ENCODE measurements at places on chromosomes 5 and 9.

GRCh38 chr5:1103505-1104326 is 8.1 kb downstream of the SLC12A7 start:
- peak; percentile 67 for DNase-seq

DNA sequence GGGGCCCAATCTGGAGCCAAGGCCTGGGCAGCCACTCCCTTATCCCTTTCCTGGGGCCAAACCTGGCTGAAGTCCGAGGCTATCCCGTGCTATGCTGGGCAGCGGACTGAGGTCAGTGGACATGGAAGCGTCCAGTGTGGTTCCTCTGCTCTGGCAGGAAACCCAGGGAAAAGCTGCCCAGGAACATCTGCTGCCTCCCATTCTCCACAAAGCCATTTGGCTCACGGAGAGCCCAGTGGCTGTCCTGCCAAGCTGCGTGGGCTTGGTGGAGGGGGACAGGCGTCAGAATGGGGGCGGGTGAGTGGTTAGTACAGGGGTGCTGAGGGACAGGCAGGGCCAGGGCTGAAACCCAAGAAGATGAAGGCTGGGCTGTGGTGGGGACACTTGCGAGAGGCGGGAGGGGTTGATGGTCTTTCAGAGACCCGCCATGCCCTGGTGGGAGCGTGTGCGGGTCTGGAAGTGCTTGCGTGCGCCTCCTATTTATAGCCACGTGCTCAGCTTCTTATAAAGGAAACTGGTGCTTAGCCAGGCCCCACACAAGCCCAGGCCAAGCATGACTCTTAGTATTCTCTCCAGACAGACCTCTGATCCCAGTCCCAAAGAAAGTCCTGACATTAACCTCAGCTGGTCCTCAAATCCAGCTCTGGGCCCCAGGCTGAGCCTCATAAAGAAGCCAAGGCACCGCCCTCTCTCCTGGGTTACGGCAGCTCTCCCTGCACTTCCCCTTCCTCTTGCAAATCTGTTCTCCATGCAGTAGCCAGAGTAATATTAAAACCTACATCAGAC is 9.4 kb upstream of the SLC6A7 start:
- peak; percentile 85 for DNase-seq

- DNase-seq, result no peak
Measured at GRCh38 chr5:101751105-101751504, 545.0 kb downstream of the SLCO4C1 start.

- no peak for DNase-seq
Measured at GRCh38 chr5:41156739-41157138, 56.6 kb downstream of the C6 start.

- no peak for DNase-seq
Measured at GRCh38 chr5:67878933-67879332, 336.6 kb upstream of the PIK3R1 start.

DNA sequence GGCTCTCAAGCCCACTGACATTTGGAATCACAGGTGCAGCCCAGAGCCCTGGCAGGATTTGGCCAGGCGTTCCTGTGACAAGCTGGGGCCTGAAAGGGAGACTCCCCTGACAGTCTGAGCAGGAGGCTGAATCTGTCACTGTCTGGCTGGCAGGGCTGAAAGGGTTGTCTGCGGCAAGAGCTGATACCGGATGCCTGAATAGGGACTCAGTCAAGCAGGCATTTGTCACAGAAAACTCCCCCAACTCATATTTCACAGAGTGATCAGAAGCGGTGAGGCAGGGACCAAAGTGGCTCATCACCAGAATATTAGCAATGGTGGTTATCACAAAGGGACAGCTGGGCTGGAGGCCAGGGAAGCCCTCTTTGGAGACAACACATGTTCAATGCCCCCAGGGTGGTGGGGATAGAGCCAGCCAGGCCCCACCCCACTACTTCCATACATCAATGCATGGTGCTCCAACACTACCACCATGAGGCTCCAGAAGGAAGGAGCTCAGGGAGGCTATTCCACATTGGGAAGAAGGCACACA is 295.5 kb downstream of the DTWD2 start:
- DNase-seq, result peak; percentile 53

DNA sequence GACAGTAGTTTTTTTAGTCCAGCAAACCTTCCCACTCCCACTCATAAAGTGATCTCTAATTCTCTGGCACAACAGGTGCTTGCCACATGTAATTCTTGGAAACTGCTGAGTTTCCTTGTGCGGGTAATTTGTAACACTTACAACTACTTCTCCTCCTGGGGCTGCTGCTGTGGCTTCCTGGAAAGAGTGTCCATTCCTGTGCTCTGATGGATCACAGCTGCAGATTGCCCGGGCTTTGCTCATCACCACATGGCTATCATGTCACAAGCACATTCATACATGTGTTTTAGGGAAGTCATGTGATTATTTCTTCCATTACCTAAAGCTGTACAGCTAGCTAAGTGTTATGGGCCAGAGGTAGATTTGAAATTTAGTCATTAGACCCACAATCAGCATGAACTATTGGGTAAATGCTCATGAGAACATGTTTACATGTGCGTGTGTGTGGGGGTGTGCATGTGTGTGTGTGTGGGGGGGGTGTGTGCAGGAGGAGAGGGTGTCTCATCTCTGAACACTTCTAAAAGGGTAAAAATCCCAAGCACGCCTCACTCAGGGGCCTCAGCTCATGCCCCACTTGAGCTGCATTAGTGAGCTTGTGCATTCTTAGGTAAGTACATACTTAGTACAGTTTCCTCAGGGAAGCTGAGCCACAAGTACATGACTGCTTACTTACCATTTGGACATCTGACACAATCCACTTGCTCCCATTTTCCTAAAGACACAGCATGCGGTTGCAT is 118.1 kb upstream of the CCDC112 start:
- peak; percentile 67 for DNase-seq

- DNase-seq, result no peak
Measured at GRCh38 chr5:172493906-172494305, 39.6 kb upstream of the SH3PXD2B start.

GRCh38 chr9:73151653-73152542 is at the start of gene ANXA1:
Gene ANXA1, plus strand, starts transcription at chr9:73151865. Its CDS starts 6,671 bp downstream, at chr9:73158536.
- no peak for DNase-seq

DNA sequence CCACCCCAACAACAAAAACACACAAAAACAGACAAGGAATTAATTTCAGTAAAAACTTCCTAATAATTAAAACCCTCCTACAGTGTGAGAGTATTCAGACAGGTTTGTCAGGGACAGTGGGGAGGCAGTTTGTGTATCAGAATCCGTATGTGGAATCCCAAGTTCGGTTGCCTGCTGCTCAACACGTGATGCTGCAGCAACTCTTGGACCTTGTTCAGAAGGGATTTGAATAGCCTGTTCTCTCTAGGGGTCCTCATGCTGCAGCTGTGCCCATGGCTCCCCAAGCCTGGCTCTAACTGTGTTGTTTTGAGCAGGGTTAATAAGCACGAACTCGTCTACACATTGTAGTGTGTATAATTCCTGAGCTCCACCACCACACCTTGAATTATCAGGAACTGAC is 28.7 kb downstream of the TLE4 start:
- no peak for DNase-seq

GRCh38 chr5:81513473-81513872 is 119.5 kb upstream of the ACOT12 start:
- DNase-seq, result no peak

DNA sequence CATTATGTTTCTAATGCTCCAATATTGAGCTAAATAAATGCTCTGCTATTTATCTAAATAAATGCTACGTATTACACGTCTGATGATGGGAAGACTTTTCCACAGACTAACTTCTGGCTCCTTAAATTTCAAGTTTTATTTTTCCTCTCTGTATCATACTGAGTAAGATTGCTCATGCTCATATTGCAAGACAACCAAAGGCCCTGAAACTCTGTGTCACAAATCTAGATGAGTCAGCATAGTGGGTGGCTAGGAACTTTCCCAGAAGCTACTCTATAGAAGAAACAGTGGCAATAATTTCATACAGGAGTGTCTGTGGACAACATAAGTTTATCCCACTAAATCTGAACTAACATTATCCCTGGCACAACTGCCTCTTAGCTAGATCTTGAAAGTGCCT is 53.0 kb upstream of the RFX3 start:
- DNase-seq, result no peak

- no peak for DNase-seq
Measured at GRCh38 chr9:89446961-89447310, 51.0 kb downstream of the SEMA4D start.

- DNase-seq, result peak; percentile 48
Measured at GRCh38 chr5:88785746-88786565, 97.0 kb downstream of the MEF2C start.

GRCh38 chr5:66596636-66597182 is 516 bp downstream of the MAST4 start:
- peak; percentile 62 for DNase-seq

- DNase-seq, result peak; percentile 100
Measured at GRCh38 chr9:121201738-121202533, at the start of gene RAB14. Gene RAB14, minus strand, starts transcription at chr9:121201869. Its CDS starts 8,457 bp downstream, at chr9:121193412.

DNA sequence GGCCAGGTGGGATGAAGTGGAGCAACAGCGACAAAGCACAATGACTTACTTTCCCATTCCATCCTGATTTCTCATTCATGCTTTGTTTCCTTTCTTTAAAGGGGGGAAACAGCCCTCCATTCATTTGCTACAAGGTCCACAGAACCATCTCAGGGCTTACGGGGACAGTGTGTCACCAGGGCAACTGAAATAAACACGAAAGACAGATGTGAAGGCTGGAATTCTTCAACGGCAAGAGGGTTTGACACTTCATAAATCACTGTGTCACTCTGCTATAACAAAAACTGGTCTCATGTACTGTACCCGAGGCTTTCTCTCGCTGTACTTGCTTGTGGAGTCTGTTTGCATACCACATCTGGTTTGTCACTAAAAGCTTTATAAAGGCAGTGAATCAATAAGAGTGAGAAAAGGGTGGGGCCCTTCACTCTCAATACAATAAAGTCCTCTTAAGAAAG is 150.8 kb downstream of the EFNA5 start:
- DNase-seq, result no peak

DNA sequence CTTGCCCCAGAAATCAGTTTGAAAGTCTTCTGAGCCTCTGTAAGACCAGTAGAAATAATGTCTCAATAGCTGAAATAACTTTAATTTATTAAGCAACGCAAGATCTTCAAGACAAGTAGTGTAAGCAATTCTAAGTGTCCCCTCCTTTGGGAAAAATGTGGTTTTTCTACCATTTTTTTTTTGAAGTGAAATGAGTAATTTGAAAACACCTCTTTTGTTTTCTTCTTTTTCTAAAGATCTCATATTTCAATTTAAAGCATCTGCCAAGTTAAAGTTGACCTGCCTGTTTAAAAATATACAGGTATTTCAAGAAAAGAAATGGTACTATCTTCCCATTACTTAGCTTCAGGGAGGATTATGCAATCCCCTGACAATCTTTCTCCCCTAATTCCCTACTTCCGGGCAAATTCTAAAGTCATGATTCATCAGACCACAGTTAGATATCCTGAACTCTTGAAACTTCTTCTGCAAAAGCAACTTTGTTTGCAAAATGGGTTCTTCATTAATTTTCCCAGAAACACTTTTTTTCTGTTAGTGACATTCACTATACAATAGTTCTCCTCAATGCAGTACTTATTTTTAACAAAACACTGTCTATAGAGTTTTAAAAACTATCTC is 7.8 kb upstream of the ANXA1 start:
- no peak for DNase-seq

DNA sequence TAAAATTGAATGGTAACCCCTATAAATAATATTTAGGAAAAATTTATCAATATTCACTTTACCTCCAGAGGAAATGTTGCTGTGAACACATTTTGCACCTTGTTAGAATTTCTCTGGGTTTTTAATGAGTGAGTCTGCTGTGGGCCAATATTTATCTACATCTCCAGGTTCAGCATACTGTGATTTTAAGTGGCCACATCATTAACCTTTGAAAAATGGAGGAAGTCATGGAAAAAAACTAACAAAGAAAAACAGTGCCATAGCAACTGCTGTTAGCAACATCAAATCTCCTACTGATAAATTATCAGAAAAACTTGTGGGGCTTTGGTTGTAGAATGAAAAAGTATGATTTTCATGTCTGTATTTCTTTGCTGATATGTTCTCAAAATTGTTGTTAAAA is 55.0 kb downstream of the CD180 start:
- DNase-seq, result no peak

GRCh38 chr5:109516390-109516789 is 106.6 kb upstream of the PJA2 start:
- no peak for DNase-seq

- DNase-seq, result no peak
Measured at GRCh38 chr5:159412284-159413046, 82.2 kb upstream of the IL12B start.

GRCh38 chr9:122008559-122008958 is 84.5 kb downstream of the TTLL11 start:
- DNase-seq, result no peak

GRCh38 chr9:136856079-136856476 is 3.9 kb downstream of the MAMDC4 start:
- DNase-seq, result no peak

GRCh38 chr9:6008169-6008979 is 7.0 kb downstream of the RANBP6 start:
- peak; percentile 100 for DNase-seq

GRCh38 chr9:97470076-97470475 is 31.4 kb upstream of the TMOD1 start:
- DNase-seq, result no peak

DNA sequence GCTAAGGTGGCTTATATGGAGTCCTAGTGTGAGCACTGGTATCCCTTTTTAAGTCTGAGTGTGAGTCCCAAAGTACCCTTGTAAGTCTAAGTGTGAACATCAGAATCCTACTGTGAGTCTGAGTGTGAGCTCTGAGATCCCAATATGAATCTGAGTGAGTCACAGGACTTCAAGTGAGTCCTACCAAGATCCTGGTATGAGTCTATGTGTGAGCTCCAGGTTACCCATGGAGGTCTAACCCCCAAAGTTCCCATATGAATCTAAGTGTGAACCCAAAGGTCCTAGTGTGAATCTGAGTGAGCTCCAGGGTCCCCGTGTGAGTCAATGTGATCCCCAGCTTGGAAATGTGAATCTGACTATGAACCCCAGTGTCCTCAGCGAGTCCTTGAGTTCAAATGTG is 2.3 kb downstream of the CNTFR start:
- DNase-seq, result no peak

DNA sequence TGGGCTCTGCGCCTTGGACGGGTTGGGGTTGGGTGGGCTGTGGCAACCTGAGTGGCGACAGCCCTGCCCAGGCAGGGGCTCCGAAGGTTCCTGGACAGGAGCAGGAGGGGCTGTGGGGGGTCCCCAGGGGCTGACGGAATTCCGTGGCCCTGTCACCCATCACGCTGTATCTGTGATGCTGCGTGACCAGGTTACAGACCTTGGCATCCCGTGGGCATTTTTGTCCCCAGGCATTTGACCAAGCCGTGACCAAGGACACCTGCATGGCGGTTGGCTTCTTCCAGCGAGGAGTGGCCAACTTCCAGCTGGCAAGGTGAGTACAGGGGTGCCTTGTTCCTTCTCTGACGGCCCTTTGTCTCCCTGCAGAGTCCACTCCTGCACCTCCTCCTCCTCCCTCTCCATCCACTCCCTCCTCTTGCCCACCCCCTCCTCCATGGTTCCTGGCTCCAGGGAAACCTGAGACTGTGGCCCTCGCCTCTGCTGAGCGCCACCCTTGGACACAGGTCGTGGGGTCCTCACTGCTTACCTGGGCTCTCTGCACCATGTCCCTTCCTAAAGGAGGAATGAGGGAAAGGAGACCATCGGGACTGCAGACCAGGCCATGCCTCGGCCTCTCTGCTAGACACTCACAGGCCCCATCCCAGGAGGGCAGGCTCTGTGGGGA is 3.0 kb downstream of the NOXA1 start:
- no peak for DNase-seq

GRCh38 chr9:1070692-1071091 is 20.5 kb downstream of the DMRT2 start:
- no peak for DNase-seq

All from right forelimb (tissue), 1 donor.